Right hindlimb (tissue), 1 donor: ENCODE measurements at places on chromosomes 7 and 10.
A peak's percentile ranks its signal among the peaks of the same experiment; 100 is the strongest.

DNA sequence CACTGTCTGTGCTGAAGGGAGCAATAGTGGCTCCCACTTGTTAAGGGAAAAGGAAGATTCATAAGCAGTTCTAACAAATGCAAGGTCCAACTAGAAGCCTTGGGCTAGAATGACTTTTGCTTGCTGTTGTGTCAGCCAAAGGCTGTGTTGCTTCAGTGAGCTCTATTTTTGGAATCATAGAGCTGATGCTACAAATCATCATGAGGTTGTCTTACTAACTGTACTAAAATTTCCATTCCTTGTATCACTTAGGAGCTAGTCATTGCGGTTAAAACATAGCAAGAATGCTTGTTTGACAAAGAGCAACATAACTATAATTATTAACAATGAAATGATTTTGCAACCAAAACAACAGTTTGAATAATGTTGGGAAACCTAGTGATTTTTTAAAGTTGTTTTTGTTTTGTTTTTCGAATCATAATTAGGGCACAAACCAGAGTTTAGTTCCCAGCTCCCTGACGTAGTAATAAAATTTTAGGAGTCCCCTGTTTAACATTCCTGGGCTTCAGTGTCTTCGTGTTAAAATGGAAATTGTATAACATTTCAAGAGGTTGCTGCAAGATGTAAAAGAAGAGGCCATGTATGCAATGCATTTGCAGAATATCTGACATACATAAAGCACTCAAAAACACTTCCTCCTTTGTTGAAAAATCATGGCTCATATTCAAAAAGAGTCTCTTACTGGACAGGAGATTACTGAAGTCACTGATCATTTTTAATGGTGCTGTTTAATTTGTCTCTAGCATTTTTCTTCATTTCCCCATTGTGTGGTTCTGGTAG, 183.4 kb downstream of the MACC1 start:
- DNase-seq = no peak

- no peak for DNase-seq
Measured at GRCh38 chr7:1103009-1103788, 15.3 kb downstream of the GPER1 start.

GRCh38 chr10:22954970-22955369, 27.1 kb downstream of the ARMC3 start:
- DNase-seq = no peak

DNA sequence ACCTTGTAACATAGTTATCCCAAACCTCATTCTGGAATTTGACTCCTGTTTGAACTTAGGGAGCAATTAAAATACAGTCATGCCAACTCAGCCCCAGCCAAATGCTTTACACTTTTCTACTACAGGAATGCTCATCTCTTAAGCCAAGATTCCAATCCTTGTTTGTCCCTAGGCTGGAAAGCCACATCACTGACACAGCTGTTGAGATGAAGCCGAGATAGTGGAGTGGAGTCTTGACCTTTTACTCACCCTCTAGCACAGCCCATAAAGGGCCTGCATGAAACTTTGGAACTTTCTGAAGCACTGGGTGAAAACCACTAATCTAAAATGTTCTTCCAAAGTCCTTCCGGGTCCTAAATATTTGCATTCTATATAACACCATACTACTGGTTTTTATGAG, 247.3 kb downstream of the ETV1 start:
- DNase-seq = peak; percentile 22

GRCh38 chr7:137469858-137470257, 126.3 kb upstream of the PTN start:
- DNase-seq = no peak

DNA sequence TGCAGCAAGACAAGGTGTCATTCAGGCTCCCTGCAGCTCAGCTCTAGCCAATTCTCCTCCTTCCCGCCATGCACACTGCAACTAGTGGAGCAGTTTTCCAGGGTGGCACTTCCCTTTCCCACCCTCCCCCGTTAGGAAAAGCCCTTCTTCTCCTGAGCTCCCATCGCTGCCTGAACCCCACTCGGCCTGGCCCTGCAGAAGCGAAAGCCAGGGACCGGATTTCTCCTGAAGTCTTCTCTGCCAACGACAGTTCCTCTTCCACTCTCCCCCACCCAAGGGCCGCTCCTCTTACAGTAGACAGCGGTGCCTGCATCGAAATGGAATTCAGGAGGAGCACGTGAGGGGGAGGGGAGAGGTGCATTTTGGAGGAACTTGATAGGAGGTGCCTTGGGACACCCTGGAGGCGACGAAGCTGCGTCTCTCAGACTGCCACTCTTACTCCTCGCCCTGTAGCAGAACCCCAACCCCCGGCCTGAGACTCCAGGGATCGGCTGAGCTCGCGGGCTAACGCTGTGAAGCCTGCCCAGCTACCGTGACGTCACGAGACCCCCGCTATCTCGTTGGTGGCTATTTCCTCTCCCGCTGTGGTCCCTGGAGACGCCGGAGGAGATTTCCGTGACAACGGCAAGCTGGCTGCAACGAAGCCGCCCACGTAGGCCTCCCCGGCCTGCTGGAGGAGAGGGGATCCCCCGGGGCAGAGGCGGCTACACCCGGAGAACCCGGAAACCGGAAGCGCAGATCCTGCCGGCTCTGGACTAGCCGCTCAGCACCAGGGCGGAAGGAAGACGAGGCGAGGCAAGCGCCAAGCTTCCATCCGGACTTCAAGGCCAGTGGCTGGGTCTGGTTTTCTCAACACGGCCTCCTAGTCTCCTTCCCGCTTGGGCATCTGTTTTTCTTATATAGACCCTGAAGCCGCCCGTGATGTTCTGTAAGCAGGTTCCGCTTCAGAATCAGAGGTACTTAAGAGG, 109.7 kb downstream of the RALA start:
- peak; percentile 98 for DNase-seq

DNA sequence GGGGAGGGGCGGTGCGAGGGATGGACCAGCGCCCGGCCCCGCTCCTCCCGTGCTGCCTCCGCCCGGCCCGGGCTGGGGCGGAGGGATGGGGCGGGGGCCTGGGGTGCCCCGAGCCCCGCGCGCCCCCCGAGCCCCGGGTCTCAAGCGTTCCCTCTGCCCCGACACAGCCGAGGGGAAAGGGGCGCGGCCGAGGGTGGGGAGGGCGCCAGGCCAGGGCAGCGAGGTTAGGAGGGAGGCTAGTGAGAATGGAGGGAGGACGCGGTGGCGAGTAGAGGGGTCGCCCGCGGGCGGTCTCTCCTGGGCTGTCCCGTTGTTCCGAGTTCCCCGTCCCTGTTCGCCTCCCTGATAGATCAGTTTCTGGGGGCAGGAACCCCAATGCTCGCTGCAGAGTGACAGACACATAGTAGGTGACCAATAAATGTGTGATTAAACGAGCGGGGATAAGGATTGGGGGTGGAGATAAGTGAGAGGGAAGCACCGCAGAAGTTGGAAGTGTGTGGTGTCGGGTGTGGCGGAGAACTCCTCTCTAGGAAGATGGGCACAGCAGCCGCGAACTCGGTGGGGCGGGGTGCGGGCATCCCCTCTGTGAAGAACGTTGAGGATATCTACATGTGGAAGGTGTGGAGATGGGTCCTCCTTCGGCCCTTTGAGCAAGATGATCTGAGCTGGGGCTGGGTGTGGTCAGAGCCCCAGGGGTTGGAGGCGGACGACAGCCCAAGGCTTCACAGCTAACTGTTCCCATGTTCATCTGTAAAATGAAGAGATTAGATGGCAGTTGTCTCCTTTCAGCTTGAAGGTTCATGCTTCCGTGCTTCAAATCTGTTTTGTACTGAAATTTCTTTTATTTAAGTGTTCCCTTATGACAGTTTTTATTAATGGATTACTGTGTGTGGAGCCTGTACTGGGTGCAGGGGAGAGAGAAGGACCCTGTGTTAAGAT, 580 bp downstream of the ZNF775 start:
- no peak for DNase-seq

GRCh38 chr7:148287538-148287937, 303.0 kb upstream of the C7orf33 start:
- no peak for DNase-seq

GRCh38 chr7:102875700-102876295, 37.0 kb upstream of the LRRC17 start:
- DNase-seq = no peak

DNA sequence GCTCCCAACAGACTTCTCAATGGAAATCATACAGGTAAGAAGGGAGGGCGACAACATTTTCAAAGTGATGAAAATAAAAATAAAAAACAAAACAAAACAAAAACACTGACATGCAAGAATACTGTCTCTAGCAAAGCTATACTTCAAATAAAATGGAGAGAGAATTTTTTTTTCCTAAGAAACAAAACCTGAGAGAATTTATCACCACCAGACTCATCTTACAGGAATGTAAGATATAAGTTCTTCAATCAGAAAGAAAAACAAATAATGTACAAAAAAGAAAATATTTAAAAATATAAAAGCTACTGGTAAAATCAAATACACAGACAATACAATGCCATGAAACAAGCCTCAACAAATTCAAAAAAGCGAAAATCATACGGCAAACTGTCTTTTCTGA, 113.2 kb downstream of the NRBF2 start:
- no peak for DNase-seq

DNA sequence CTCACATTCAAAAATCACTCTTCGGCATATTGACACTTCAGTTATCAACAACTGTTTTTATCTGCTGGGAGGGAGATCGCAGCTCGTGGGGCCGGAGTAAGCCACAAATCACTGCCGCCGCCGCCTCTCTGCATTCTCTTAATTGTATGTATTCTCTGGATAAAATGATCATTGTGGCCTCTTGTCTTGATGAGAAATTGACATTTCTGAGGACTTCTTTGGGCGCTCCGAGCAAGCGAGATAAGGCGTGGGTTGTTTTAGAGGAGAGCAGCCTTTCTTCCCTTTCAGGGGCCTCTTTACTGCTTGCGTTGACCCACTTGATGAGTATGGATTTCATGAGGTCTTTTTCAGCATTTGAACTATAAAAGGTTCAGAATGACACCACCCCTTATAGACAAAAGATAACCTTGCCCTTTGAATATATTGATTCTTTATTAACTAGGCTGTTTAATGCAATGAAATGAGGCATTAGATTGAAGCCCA, 130.6 kb downstream of the EBF3 start:
- no peak for DNase-seq
